Fibroblast of the aortic adventitia (primary cell): ENCODE measurements at places on chromosomes 13 and 19. TPM values are rescaled to one million over a fixed set of nuclear protein-coding genes. Genes with fewer than 3 reads are reported as not detected.

The VSTM2B gene
- not detected in 2 replicates for total RNA-seq

The TRAPPC5 gene
- 26.3 and 38.8 TPM in 2 replicates for total RNA-seq

The MAST1 gene
- under 0.01 and 1.1 TPM in 2 replicates for total RNA-seq

The PRR22 gene
- total RNA-seq, result 0.09 and 1.1 TPM in 2 replicates

The TEX26 gene
- total RNA-seq, result not detected in 2 replicates

The SIGLEC12 gene
- total RNA-seq, result not detected in 2 replicates

The FFAR2 gene
- total RNA-seq, result not detected in 2 replicates

The CGB1 gene
- not detected in 2 replicates for total RNA-seq

The THSD1 gene
- 4.8 and 6.0 TPM in 2 replicates for total RNA-seq

The DCT gene
- under 0.01 and 1.1 TPM in 2 replicates for total RNA-seq

The LRRC63 gene
- total RNA-seq, result 0.09 and 0.41 TPM in 2 replicates

The BEST2 gene
- not detected in 2 replicates for total RNA-seq

The LHB gene
- not detected in 2 replicates for total RNA-seq
